ENCODE measurements at places on chromosomes 16 and 17.

DNA sequence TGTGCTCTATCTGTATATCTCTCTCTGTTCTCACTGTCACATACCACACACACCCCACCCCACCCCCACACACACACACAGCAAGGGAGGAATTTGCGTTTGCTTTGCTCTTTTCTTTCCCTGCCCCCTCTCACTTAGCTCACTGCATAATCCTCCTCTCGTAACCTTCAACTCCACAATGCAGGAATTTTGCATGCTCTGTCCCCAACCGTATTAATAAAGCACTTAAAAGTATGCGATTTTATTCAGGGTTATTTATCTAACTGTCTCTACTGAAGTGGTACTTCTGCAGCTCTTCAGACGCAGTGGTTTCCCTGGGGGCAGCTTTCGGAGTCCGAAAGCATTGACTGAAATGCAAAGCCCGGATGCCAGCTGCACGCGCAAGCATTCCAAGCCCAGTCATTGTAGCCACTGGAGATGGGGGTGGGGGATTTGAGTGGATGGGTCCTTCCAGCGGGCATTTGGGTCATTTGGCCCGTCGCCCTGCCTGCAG, 105.4 kb upstream of the RBFOX1 start:
- DNase-seq: peak; percentile 73

- peak; percentile 61 for DNase-seq
Observed at GRCh38 chr17:63697341-63698286, 2.3 kb downstream of the LIMD2 start.

- peak; percentile 81 for DNase-seq
Observed at GRCh38 chr16:80369138-80369958, 171.4 kb upstream of the DYNLRB2 start.

DNA sequence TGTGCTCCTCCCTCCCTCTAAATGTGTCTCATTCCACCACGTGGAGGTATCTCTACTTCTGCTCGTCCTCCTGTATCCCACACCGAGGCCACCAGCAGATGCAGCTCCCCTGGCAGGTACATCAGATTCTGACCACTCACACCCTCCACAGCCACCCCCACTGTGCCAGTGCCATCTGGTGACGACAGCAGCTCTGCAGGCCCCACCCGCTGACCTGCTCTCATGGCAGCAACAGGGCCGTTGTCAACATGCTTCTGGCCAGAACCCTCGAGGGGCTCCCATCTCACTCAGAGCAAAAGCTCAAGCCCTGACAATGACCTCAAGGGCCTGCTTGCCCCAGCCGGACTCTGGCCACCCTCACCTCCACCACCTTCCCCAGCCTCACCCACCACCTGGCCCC, 93.4 kb downstream of the AMFR start:
- DNase-seq: no peak

DNA sequence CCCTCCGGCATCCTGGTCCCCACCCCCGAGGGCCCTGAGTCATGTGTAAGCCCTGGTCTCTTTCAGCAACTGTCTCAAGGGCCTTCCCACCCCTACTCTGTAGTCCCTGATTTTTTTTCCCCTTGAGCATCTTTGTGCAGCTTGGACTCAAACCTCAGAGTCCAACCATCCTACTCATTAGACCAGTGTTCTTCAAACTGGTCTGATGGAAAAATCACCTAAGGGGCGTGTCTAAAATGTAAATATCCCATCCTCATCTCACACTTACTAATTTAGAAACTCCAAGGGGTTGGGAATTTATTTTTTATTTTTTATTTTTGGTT, 624 bp downstream of the G6PC3 start:
- no peak for DNase-seq

DNA sequence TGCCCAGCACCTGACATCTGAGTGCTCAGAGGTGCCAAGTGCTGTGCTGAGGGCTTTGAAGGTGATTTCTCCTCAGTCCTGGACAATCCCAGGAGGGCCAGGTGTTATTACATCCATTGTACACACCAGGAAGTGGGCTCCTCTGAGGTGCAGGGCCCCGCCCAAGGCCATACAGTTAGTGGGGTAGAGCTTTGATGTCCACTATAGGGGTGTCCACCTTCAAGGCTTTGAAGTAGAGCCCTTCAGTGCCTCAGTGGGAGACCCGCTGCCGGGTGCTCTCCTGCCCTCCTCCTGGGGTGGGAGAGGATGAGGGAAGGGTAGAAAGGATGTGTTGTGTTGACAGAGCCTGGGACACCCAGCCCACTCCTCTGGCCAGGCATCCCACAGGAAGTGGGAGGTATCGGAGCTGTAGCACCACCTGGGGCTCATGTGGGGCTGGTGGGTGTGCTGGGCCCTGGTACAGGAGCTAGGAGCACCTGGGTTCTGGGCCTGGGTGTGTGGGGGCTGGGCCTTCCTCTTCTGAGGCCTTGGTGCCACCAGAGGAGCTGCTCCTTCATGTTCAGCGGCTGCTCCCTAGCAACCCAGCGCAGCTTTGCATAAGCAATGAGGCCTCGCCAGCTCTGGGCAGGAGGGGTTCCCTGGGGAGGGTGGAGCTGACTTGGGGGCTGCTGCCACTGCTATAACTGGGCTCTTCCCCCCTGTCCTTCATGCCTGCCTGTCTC, 7.4 kb downstream of the LASP1 start:
- no peak for DNase-seq

GRCh38 chr17:9771465-9771864, 19.9 kb downstream of the DHRS7C start:
- no peak for DNase-seq

DNA sequence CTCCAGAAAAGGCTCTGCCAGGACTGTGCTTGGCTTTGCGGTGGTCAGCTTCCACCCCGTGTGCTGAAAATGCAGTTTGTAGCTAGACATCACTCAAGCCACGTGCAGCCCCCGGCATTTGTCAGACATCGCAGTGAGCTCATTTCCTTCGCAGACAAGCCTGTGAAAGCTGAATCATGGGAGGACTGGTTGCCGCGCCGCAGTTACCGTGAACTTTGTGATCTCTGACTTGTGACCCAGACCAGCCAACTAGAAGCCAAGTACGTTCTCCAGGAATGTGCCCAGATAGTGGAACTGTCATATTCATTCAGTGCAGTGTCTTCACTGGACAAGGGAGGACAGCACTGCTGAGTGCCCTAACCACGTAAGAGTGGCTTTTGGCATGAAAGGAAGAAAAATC, 58.1 kb downstream of the NDE1 start:
- DNase-seq: no peak

DNA sequence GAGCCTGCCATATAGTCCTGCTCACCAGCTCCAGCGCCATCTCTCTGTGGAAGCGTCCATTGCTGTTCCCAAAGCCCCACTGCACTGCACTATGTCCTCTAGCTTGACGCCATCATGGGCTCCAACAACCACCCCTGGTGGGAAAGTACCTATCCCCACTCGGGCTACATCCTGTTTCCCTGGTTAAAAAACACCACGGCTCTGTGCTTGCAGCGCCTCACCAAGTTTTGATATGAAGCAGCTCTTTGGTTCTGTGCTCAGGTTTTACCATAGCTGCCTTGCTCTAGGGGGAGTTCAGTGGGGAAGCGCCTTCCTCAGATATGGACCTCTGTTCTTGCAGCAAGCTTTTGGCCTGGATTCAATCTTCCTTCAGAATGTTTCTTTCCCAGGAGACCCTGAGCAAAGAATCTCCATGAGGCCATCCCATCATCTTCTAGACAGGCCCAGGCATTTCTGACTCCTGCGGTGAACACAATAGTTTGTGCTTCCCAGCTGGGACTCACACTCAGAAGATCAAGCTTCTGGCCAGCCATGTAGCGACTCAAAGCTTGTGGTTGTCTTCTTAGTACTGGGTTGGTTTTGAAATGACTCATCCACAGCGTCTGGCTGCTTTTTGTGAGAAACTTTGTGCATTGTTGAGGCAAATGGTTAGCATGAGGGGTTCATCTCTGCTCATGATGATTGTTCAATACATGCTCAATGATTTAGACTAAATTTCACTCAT, 39.5 kb downstream of the DYNLRB2 start:
- no peak for DNase-seq

DNA sequence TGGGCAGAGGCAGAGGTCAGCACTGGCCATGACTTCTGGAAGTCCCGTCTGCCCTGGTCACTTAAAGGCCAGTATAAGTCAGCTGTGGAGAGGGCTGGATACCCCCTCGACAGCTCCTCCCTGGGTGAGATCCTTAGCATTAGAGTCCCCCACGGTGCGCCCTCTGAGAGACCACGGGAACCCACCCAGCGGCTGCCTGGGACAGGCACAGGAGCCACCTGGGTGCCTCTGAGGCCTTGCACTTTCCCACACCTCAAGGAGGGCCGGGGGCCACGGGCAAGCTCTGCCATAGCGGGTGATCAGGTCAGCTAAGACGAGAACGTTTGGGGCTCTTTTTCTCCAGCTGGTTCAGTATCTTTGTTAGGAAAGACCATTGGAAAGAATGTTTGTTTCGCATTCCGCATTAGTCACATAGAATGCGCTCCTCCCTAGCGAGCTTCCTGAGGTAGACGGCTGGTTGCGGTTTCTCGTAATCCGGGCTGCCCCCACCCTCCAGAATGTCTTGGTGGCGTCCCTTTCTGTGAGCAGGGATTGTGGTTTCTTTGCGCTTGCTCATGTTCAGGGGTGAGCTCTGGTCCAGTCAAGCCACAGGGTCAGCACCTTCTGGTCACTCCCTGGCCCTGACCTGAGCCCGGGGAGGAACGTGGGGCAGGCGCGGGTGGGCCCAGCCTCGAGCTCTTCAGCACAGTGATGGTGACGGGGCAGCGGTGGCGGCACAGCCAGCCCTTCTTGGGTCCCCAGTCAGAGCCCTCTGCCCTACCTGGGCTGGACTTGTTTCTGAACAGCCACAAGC, 25.2 kb downstream of the NME3 start:
- peak; percentile 78 for DNase-seq

GRCh38 chr17:2223617-2223927, 80.0 kb downstream of the SMG6 start:
- DNase-seq: no peak

DNA sequence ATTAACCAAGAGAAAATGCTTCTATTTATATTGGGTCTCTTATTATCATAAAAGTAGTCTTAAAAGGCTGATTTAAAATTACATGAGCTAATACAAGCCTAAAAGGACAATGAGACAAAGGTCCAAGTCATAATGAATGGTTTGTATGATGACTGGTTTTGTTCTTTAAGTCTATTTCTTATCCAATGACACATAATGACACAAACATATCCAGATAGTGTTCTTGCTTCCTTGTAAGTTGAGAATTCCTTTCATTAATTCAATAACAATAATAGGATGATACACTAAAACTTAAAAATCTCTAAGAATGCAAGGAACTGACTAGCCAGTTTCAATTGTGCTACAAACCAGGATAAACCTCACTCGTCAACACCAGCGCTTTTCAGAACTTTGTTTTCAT, 244.1 kb downstream of the CEP112 start:
- DNase-seq: no peak

DNA sequence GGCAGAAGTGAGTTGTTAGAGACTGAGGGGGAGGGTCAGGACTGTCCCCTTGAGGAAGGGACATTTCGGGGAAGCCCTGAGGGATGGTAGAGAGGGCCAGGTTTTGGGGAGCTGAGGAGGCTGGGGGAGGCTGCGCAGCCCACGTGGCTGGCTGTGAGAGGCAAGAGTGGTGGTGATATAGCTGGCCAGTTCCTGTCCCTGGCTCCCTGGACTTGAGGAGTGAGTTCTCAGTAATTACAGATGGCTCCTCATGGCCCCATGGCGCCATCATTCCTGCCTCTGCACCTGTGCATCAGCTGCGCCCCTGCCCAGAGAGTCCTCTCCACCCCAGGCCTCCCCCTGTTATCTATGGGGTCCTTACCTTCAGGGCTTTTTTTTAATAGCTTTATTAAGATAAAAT, 30.3 kb downstream of the MPRIP start:
- DNase-seq: no peak

- no peak for DNase-seq
Observed at GRCh38 chr16:58378401-58378800, 13.9 kb upstream of the GINS3 start.

- no peak for DNase-seq
Observed at GRCh38 chr17:19738073-19738449, 10.0 kb downstream of the ALDH3A1 start.

DNA sequence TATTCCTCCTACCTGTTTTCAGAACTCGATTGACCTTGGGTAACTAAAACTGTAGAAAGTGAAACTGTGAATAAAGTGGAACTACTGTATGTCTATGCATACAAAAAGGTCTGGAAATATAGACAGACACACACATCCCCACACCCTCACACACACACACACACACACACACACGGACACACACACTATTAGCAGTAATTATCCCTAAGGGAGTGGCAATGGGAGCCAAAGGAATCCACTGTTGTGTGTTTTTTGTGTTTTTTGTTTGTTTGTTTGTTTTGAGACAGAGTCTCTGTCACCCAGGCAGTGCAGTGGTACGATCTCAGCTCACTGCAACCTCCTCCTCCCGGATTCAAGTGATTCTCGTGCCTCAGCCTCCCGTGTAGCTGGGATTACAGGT, 26.6 kb upstream of the SRCIN1 start:
- DNase-seq: no peak

DNA sequence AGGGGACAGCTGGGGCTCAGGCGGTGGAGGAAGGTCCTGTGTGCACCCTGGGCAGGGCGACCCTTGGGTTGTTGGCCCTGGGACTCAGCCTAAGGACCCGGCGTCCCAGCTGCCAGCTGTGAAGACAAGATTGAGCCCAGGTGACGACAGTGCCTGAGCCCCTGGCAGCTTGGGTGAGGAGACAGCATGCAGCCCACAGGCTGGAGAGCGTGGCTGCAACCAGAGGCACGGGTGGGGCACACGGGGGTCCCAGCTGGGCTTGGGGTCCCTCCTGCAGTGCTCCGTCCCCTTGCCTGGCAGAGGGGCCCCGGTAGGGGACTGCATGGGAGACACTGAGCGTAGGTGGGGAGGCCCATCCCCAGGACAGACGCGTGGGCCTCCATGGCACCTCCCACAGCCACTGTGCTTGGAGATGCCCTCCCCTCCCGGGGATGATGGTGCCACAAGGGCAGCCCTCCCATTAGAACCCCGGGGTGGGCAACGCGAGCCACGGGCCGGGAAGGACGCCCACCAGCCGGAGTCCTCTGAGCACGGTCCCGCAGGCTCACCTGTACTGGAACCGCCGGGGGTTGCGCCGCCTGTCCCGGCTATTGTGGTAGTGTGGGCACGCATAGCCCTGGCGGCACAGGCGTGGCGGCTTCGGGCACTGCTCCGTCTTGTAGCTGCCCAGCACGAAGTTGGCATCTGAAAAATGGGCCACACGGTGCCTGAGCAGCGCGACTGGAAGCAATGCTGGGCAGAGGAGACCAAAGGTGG, 15.5 kb downstream of the UNKL start:
- DNase-seq: no peak

- no peak for DNase-seq
Observed at GRCh38 chr16:4372001-4372577, 441 bp downstream of the VASN start.

DNA sequence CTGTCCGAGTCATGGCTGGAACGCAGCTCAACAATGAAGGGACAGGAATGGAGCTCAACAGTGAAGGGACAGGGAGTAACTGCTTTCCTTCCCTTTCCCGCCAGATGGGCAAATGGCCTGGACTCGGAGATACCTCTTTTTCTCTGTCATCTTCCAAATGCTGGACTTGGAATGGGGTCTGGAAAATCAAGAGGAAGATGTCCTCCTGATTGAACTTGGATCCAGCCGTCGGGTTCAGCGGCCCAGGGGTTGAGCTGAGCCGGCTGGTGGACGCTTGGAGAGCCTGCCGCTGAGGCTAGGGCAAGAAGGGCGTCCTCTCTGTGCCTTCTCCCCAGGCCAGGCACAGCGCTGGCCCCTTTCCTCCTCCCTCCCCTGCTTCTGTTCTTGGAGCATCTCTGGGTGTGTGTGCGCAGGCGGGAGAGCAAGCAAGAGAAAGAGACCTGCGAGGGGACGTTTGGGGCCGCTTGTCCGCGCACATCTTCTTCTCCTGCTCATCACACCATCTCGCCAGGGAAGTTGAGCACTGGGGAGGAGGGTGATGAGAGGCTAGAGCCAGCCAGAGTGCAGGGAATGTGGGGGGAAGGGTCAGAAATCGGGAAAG, 6.6 kb downstream of the NEUROD2 start:
- DNase-seq: peak; percentile 49

Data from ELF-1 (cell line).